Retinal pigment epithelial cell (primary cell): ENCODE measurements at places on chromosomes 5 and 9.

- DNase-seq = no peak
These were observed 682 bp downstream of the MAN1B1 start for GRCh38 chr9:137087409-137087925.

DNA sequence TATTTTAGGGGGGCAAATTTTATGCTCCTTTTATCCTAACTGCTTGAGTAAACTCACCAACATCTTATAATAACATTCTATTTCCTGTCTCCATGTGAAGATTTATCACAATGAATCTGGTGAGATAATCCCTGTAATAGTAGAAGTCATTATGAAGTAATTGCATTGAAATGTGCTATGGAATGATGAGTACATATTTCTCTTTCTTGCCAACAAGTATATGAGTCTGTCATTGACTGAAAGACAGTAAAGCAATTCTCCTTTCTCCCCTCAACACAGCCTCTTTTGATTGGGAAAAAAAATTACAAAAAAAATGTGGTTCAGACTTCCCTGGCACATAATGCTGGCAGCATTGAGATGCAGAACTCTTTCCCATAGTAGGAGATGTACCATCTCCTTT, 459.2 kb upstream of the RGMB start:
- DNase-seq = no peak

DNA sequence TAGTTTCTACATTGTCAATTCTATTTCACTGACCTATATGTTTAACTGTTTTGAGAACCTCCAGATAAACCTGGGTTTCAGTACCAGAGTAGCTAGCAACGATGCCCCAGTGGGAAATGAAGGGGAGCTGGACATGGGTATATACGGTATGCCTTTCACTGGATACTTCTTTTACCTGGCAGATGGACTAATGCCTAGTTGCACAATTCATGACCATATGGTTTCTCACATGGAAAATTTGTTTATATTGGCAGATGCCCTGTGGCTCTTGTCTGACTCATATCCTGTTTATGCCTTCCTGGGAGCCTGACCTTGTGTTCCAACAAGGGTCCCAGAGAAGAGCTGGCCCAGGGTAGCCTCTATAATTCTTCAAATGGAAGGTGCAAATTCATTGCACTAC, 144.1 kb downstream of the MAT2B start:
- DNase-seq = peak; percentile 3

DNA sequence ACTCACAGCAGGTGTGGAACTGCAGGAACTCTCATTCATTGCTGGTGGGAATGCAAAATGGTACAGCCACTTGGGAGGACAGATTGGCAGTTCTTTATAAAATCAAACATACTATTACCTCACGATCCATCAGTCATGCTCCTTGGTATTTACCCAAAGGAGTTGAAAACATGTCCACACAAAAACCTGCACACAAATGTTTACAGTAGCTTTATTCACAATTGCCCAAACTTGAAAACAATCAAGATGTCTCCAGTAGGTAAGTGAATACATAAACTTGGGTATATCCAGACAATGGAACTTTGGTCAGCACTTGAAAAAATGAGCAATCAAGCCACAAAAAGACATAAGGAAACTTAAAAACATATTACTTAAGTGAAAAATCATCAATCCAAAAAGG, 215.5 kb downstream of the IRX1 start:
- DNase-seq = no peak

DNA sequence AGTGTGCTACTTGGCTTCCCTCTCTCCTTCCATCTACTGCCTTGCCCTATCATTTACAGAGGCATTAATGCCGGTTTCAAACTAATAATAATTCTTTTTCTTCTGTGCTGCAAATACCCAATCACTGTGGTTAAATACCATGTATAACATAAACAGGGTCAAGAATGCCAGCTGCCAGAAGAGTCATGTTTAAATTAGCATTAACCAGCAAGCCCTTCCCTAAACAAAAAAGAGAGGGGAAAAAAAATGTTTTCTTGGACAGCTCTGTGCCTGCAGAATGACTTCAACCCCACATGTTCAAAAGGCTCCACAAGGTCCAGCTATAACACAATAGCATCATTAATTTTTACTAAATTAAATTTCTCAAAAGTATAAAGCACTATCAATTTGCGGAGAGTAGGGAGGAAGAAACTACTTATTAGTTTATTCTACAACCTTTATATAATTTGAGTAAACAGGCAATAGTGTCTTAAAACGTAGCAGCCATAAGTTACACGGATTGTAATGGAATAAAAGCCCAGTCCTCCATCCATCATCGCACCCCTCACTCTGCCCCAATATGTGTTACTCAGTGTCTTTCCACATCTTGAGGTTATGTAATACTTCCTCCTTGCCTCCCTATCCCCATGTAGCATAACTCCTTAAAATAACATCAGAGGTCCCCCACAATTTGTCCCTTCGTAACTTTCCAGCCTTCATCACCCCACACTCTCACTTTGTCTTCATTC, 3.9 kb downstream of the LPAR1 start:
- no peak for DNase-seq
